ENCODE measurements at places on chromosomes 3 and 15.

- DNase-seq, result peak; percentile 14
These were observed 533.1 kb upstream of the CBLB start for GRCh38 chr3:106401666-106402490.

DNA sequence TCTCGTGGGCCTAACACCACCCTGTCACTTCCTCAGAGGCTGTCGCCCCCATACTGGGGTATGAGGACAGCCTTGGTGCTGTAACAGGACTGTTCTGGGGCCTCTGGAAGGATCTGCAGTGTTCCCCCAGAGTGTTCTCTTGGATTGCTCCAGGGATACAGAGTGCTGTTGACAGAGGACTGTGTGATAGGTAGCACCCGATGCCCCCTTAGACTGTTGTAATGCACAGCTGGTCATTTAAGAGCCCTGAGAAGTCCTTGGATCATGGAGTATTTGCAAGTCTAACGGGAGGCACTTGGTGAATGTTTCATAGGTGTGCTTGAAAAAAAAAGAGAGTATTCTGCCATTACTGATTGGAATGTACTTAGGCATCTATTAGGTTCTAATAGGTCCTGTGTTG lies 35.4 kb upstream of the UBE3A start:
- DNase-seq, result no peak

GRCh38 chr3:141411251-141411771 lies 43.0 kb downstream of the ZBTB38 start:
- DNase-seq, result peak; percentile 79

- DNase-seq, result no peak
These were observed 5.2 kb upstream of the GPR176 start for GRCh38 chr15:39925112-39925842.

- DNase-seq, result no peak
These were observed 255.0 kb upstream of the ROPN1 start for GRCh38 chr3:124246949-124247348.

DNA sequence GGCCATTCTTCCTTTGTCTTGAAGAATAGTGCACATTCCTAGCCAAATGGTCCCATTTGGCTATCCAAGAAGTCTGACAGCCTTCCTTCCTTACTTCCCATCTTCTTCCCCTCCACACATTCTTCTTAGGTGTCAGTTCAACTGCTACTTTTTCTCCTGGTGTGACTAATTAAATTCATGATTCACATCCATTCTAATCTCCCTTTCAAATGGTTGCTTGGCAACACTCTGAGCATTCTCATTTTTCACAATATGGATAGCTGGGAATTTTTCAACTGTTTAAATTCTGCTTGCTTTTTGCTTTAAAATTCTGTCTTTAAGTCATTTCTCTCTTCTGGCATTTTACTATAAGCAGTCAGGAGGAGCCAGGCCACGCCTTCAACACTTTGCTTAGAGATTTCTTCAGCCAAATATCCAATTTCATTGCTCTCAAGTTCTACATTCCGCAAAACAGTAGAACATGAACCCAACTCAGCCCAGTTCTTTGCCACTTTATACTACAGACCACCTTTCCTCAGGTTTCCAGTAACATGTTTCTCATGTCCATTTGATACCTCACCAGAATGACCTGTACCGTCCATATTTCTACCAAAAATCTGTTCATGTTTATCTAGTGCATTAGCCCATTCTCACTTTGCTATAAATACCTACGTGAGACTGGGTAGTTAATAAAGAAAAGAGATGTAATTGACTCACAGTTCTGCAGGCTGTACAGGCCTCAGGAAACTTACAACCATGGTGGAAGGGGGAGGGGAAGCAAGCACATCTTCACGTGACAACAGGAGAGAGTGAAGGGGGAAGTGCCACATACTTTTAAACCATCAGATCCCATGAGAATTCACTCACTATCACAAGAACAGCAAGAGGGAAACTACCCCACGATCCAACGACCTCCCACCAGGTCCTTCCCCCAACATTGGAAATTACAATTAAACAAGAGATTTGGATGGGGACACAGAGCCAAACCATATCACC lies 31.9 kb upstream of the MCF2L2 start:
- DNase-seq, result no peak

- no peak for DNase-seq
These were observed 36.0 kb downstream of the USF3 start for GRCh38 chr3:113660458-113660857.
